Peyer's patch (tissue), 4 donors: ENCODE measurements at places on chromosomes 11 and 22. TPM values are rescaled to one million over a fixed set of nuclear protein-coding genes. Genes with fewer than 3 reads are reported as not detected.
A peak's percentile ranks its signal among the peaks of the same experiment; 100 is the strongest.

- DNase-seq, result peak; percentile 78
These were observed at the start of the genes IGHMBP2 and MRPL21 for GRCh38 chr11:68903288-68904247. Gene IGHMBP2, plus strand, starts transcription at chr11:68903891. Its CDS starts 62 bp downstream, at chr11:68903953. Gene MRPL21, minus strand, starts transcription at chr11:68903832. Its CDS starts 22 bp downstream, at chr11:68903810.

- no peak for DNase-seq
These were observed 510 bp upstream of the LSP1 start for GRCh38 chr11:1852271-1852876.

GRCh38 chr11:46106530-46107407, 14.5 kb downstream of the PHF21A start:
- DNase-seq, result no peak

DNA sequence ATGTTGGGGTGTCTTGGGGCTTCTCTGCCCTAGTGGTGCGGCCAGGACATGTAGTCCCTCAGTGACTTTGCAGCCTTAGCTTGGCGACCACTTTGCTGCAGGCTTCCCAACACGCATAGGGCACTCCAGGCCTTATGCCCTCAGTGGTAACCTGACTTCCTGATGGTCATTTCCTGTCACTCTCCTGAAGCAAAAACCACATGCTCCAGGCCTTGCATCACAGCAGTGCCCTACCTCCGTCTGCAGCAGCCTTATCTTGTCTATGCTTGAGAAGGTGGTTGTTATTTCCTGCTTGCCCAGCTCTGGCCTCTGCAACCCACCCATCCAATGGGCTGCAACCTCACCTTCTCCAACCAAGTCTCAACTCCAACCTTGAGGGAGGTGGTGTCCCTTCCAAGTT, 33.4 kb upstream of the PISD start:
- no peak for DNase-seq

DNA sequence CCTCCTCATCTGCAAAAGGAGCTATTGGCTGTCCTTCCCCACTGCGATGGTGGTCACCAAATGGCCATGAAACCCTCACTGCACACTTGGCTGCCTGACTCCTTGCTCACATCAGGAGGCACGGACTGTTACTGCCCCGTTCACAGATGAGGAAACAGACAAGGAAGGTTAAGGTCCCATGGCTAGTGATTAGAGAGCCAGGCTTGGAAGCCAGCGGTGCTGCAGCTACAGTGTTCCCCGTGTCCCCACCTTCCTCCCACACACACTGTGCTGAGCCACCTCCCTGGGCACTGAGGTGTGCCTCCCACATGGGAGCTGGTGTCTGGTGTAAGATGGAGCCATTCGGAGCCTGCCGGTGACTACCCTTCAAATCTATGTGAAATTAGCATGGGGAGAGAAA, 2.6 kb downstream of the ARHGAP8 start:
- no peak for DNase-seq

GRCh38 chr22:22082960-22083359, 100.4 kb upstream of the TOP3B start:
- no peak for DNase-seq

DNA sequence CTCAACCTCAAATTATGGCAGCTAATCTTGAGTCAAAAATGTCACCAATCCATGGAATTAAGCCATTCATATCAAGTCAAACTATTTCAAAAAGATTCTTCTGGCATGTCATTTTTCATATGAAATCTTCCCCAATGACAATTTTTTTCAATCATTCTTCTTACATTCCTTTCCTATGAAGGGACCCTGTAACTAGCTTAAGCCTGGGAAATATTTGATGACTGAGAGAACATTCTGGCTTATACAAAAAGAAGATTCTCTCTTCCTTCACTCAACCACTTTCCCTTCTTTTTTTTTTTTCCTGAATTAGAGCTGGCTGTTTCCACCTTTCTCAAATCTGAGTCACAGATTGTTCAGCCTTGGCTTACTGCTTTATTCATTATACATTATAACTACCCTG, 903.7 kb downstream of the FAM181B start:
- DNase-seq, result no peak

- DNase-seq, result no peak
These were observed 3.2 kb upstream of the FLI1 start for GRCh38 chr11:128690665-128691101.

GRCh38 chr22:23877566-23877965, 16.6 kb upstream of the MIF start:
- DNase-seq, result no peak

- no peak for DNase-seq
These were observed 199.3 kb downstream of the PGR start for GRCh38 chr11:100930185-100930778.

- DNase-seq, result no peak
These were observed 218.8 kb downstream of the HIPK3 start for GRCh38 chr11:33475993-33476392.

- no peak for DNase-seq
These were observed 66.1 kb upstream of the ARHGAP20 start for GRCh38 chr11:110778343-110778742.

- no peak for DNase-seq
These were observed 20.4 kb downstream of the BIRC2 start for GRCh38 chr11:102367364-102367763.

- DNase-seq, result no peak
These were observed 142.9 kb downstream of the CCDC81 start for GRCh38 chr11:86517557-86517956.

DNA sequence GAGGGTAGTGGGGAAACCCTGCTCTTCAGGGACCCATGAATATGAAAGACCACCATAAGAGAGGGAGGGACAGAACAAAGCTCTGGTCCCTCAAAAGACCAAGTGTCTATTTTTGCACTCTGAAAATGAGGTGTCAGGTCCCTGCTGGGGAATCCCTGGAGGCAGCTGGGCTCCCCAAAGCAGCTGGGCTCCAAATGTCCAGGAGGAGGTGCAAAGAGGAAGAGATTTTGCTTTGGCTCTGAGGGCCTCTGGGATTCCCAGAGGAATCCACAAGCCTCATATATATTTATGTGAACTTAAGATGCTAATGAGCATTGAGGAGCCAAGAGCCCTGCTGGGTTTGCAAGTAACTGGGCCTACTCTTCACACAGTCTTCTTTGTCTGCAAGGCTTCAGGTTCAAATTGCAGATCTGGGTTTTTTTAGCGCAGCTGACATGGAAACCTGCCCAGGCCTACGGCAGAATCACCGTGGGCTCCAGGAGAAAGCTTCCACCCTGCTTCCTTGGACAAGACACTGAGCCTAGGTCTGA, 26.0 kb downstream of the CLMP start:
- DNase-seq, result no peak

DNA sequence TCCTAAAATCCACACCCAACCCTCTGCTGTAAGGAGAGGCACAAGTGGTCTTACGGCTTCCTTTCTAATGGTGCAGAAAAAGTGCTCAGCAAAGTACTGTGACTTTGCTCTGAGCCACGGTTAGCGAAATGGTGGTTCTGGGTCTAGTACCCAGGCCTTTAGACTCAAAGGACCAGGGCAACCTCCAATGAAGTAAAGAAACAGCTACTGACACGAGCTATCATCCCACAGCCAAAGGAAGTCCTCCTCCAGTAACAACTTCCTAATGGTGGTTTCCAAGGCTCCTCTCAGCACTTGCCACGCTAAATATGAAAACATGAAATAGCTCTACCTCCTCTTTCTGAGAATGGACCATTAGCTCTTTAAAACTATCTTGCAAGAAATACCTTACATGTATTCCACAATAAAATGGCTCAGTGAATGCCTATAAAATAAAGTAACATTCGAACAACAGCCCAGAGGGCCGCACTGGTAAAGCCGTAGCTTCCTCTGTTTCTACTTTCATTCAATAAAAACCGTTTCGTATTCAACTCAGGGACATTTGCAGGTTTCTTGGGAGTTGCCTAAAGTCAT, 122.4 kb downstream of the ETS1 start:
- DNase-seq, result no peak

DNA sequence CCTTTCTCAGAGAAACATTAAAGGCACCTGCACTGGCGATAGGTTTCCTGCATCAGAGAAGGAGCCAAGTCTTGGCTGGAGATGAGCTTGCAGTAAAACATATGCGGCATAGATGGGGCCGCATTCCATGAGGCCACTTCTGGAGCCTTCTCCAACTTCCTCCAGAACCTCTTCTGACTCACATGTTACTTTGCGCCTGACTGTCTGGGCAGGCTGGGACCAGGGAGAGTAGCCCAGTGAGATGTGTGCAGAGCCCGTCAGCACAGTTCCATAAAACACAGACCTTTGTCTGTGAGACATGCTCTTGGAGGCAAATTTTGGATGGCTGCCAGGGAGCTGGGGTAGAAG, 55.4 kb upstream of the BID start:
- DNase-seq, result no peak

- DNase-seq, result no peak
These were observed 50.2 kb downstream of the APOL3 start for GRCh38 chr22:36110306-36110881.

DNA sequence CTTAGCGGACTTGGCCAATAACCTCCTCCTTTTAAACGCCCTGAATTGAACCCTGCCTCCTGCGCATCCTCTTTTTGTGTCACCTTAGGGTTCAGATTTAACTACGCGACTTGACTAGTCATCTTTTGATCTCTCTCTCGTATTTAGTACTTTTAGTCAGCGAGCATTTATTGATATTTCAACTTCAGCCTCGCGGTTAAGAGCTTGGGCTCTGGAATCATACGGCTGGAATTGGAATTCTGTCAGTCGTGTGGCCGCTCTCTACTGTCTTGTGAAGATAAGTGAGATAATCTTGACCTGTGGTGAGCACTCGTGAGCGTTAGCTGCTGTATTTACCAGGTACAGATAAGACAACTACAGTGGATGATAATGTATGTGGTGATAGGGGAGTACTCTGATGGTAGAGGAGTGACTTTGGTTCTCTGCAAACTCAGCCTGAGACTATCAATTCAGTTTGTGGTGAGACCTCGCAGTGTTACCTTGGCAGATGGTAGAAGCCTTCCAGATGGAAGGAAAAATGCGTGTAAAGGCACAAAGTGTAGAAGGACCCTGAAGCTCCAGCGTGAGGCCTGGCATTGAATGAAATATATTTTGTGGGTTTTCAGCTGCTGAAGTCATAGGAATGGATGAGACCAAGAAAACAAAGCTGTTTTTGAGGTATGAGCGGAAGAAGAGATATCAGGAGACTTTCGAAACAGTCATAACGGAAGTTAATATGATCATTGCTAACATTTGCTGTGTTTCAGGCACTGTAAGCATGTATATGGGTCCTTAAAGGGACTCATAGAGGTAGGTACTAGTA, 682 bp downstream of the ATM start:
- DNase-seq, result no peak

DNA sequence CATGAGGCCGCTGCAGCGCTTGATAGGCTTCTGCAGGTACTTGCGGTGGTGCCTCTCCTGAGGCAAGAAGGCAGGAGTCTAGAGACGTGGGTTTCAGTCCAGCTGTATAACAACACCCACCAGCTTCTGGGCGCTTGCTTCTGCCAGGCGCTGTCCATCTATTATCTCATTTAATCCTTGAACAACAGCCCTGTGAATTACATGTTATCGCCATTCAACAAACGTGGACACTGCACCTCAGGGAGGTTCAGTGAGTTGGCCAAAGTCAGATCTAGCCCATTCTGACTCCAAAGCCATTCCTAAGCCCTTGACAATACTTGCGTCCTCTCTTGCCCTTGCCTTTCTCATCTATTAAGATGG, 436 bp upstream of the FAM181B start:
- no peak for DNase-seq

GRCh38 chr11:20488352-20488751, 100.8 kb downstream of the PRMT3 start:
- DNase-seq, result no peak

GRCh38 chr22:42688241-42689211, 32.1 kb downstream of the A4GALT start:
- peak; percentile 82 for DNase-seq

- no peak for DNase-seq
These were observed 723 bp downstream of the CCDC89 start for GRCh38 chr11:85685125-85685819.

DNA sequence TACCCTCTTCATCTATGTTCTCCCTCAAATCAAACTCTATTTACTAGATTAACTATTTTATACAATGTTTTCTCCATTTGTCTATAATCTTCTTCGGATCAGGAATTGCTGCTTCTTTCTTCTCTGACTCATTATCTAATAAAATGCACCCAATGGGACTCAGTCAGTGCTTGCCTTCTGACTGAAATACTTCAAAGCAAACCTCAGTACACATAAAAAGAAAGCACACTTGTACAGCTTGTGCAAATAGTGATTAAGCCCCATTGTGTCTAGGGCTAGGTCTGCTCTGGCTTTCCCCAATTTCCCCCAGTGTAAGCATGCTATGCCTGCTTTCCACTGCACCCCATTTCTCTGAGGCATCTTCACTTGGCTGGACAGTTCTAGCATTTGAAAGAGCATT, 118.6 kb upstream of the C11orf87 start:
- DNase-seq, result no peak

GRCh38 chr22:39729141-39729934, 158.8 kb downstream of the CACNA1I start:
- DNase-seq, result no peak

DNA sequence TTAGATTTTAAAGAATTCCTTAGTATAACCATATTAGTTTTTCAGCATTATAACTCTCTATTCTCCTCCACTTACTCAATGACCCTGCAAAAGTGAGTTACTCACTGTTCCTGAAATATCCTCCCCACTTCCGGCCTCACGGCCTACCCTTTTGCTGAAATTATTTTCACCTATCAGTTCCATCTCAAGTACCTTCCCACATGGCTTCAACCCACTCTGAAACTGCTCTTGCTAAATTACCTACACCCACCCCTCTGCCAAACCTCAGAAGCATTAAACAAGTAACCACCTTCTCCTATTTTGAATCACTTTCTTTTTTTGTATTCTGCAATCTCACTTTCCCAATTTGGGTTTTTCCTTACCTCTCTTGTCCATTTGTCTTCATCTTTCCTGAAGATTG, 37.7 kb downstream of the OR5P2 start:
- DNase-seq, result no peak

GRCh38 chr11:59769828-59770227, 14.7 kb downstream of the STX3 start:
- no peak for DNase-seq

- no peak for DNase-seq
These were observed 11.6 kb upstream of the OOSP4B start for GRCh38 chr11:60005360-60005759.

Gene MS4A4A
- total RNA-seq, result 4.7 TPM

Gene CALCA
- not detected for total RNA-seq

Gene PIH1D2
- total RNA-seq, result not detected

Gene CTTN
- total RNA-seq, result 427 TPM

Gene PGM2L1
- 1.2 TPM for total RNA-seq

Gene CASP1
- 93.2 TPM for total RNA-seq

Gene PDGFD
- total RNA-seq, result 0.83 TPM

Gene OVCH2
- total RNA-seq, result not detected

Gene CEP126
- total RNA-seq, result 2.0 TPM

Gene USP2
- total RNA-seq, result 35.3 TPM

Gene MYBPC3
- not detected for total RNA-seq

Gene DRICH1
- total RNA-seq, result 1.1 TPM

Gene APOL5
- not detected for total RNA-seq
